H54 (cell line): ENCODE measurements at places on chromosomes 13 and 19.

GRCh38 chr13:37788346-37788745, 81.2 kb downstream of the TRPC4 start:
- no peak for DNase-seq

- no peak for DNase-seq
Measured at GRCh38 chr13:36026531-36026930, 104.7 kb downstream of the DCLK1 start.

GRCh38 chr13:47044842-47045241, 148.0 kb upstream of the HTR2A start:
- DNase-seq, result no peak

- no peak for DNase-seq
Measured at GRCh38 chr19:46670813-46671212, 9.8 kb upstream of the DACT3 start.

DNA sequence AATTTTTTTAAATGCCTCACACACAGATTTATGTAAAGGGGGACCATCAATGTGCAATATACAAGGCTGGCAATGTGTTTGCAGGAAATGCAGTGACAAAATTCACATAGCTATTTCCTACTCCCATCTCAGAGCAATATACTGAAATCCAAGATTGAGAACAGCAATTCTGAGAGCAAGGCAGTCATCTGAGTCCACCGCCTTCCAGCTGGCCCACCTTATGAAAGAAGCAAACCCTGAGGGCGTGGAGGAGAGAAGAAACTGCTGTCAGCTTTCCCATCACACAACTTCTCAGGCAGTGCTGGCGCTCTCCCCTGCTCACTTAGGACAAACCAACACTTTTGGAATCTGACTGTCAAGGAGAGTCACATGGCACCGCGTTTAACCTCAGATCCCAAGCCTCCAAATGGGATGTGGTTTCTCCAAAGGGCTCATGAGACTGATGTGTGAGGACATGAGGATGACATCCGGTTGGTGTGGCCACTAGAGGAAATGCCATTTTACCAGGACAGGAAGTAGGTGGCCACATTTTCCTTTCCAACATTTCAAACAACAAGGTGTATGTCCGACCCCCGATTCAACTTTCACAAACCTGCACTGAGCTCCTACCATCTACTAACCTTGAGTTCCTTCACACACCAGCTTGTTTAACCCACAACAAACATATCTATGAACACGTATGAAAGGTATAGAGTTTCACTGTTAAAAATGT, 3.7 kb upstream of the DOCK9 start:
- no peak for DNase-seq

- no peak for DNase-seq
Measured at GRCh38 chr19:20662421-20663105, 1.2 kb upstream of the ZNF626 start.

DNA sequence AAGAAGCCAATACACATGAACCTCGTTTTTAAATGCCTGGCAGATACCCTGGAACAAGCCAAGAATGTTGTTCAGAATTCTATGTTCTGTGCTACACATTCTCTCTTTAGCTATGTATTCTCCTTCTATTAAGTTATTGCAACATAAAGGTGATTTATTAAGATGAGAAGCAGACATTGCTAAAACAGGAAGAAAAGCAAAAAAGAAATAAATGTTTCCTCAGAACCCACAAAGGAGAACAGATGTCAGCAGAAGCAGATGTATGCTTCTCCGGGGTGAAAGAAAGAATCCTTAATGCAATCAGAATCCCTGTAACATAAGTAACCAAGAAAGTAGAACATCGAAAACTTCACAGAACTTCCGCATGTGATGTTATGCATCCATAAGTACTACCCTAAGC, 302.9 kb downstream of the DCT start:
- no peak for DNase-seq

DNA sequence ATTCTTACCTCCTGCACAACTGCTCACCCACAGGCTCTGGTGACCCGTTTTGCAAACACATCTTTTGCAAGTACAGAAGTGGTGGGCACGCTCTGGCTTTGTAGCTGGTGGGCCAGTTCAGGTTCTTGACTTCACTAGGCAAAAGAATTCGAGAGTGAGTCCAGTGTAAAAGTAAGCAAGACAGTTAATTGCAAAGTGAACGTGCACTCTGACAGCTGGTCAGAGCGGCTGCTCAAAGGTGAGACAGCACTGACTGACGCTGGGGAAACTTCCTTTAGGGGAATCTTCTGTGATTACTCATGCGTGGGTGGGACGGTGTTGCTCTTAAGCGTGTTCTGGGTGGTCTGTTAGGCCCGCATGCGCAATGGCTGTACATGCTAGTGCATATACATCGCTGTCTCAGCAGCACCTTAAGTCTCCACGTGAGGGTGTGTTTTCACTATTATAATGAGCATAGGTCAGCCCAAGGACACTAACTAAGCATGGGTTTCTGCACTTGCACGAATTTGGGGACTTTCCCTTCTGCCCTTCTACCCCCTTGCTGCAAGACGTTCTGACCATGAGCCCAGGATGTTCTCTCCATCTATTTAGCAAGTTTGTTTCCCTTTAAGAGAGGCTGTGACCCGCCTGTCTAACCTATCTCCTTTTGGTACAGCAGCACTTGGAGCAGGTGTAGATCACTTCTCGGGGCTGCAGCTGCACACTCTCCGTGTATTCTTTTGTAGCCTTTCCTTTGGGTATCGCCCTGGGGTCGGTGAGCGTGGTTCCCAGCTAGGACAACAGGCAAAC, 30.2 kb upstream of the CD33 start:
- no peak for DNase-seq

DNA sequence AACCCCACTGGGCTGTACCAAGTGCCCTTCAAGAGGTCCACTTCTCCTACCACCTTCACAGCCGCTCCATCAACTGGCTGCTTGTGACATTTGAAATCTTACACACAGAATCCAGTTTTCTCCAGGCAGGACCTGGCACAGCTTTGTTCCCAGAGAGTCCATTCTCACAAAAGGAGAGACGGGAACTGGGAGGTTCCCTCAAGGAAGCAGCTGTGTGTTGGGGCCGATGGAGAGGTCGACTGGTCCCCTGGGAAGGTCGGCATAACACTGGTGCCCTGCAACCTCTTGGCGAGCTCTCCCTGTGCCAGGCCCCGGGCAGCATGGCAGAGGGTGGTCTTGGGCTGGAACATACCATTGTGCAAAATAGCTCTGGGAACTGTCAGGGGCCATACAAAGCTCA, 21.5 kb downstream of the ELL start:
- no peak for DNase-seq

DNA sequence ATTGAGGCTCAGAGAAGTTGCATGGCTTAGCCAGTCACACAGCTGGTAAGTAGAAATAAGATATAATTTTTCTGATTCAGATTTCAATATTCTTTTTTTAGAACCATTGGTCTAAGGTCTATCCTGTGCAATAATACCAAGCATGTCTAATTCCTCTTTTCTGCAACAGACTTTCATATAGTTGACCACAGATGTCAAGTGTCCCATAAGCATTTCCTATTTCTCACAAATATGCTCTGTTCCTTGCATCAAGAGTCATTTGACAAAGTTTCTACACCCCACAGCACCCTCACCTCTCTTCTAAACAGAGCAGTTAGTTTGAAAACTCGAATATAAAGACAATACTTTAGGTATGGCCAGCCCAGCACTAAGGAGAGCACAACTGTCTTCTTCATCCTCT, 26.8 kb upstream of the SACS start:
- no peak for DNase-seq

- no peak for DNase-seq
Measured at GRCh38 chr13:97235549-97236231, 13.6 kb downstream of the MBNL2 start.

DNA sequence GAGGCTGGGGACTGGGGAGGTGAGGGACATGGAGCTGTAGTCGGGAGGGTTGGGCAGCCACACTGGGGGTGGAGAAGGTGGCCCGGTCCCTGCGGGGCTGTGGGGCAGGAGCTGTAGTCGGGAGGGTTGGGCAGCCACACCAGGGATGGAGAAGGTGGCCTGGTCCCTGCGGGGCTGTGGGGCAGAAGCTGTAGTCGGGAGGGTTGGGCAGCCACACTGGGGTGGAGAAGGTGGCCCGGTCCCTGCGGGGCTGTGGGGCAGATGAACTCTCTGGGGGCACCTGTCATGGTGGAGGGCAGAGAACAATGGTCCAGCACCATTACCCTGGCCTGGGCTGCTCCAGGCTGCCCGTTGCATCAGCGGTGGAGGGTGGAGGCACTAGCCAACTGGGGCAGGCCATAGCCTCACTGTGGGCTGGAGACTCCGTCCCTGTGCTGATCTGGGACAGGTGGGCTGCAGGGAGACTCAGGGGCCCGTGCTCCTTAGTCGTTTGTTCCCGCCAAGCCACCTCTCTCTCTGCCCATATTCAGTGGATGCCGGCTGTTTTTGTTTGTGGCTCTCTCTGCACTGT, 51.4 kb downstream of the ATP11A start:
- no peak for DNase-seq

DNA sequence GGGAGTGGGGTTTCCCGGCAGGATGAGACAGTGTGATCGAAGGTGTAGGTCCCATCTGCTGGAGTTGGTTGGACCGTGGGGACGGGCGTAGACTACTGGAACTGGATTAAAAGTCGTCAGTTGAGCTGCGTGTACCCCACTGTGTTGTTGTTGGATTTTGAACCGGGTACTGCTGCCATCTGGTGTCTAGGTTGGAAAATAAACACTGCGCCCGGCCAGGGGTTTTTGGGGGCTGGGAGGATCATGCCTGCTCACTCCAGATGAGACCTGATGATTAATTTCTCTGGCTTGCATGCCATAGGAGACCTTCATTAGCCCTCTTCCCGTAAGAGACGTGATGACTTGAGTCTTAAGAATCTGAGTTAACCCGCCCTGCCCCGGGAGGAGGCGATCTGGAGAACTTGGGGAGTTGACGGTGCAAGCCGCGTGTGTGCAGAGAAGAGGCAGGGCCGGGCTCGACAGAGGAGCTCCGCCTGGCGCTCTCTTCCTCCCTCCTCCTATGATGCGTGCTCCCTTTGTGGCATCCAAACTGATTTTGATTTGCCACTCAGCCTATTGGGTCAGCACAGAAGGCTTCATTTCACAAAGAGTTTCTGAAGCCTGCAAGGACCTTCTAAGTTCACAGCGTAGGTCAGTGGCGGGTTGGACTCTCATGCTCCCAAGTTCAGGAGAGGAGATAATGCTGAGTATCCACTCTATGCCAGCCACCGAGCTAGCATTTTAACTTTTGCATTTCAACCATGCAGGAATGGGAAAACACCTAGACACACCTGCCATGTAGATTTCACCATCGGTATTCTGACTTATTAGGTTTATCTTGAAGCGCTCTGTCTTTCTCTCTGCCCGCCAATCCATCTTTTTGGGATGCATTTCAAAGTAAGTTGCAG, 2.7 kb downstream of the UHRF1 start:
- DNase-seq, result peak; percentile 97

- DNase-seq, result peak; percentile 58
Measured at GRCh38 chr13:99614465-99614885, 113.2 kb downstream of the TM9SF2 start.

DNA sequence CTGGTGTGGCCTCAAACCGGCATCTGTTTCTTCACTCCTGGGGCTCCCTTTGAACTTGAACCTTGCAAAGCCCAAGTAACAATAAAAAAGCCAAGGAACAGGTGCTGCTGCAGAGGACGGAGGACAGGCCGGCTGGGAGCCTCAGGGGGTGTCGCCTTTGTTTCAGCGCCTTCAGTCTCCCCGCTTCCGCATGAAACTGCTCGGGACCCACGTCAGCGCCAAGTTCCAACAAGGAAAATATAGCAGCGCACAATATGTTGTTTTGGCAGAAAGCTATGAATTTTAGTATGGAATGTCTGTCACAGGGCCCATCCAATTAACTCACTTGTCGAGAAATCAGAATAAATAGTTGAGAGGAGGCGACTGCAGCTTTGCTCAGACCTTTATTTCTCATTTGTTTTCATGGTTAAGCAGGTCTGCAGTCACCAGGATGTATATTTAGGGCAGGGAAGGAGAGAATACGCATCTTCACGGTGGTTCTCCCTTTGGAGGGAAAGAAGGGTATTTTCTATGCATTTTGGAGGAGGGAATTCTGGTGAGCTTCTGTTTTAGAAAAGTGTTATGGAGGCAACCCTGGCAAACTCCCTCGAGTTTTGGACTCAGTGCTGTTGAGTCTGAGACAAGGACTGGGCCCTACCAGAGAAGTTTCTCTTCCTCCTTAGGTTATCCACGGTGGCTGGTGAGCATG, 34.3 kb upstream of the MEDAG start:
- DNase-seq, result no peak

GRCh38 chr19:1668486-1669270, 16.3 kb upstream of the TCF3 start:
- no peak for DNase-seq
